ACHN (cell line): ENCODE measurements at places on chromosomes 5 and 9.

DNA sequence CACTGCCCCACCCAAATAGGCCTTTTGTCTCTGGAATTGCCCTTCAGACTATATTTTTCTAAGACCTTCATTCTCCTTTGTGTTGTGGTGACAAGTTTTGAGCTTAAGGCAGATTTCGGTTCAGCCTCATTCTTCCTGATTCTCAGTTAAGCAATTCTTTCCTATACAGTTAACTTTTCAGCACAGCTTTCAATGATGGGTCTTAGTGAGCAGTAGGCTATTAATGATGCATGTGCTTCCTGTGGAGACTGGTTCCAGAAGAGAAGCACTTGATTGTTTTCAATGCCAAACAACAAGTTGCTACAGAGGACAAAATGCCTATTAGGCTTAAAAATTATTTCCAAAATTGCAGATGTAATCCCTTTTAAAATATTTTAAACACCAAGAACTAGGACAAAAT, 47.7 kb upstream of the TLX3 start:
- no peak for DNase-seq

GRCh38 chr9:4098031-4098430, 201.8 kb downstream of the GLIS3 start:
- no peak for DNase-seq

GRCh38 chr5:21806943-21807342, 1046.2 kb downstream of the CDH12 start:
- peak; percentile 73 for DNase-seq

GRCh38 chr9:125202846-125203618, 2.7 kb downstream of the RABEPK start:
- no peak for DNase-seq

DNA sequence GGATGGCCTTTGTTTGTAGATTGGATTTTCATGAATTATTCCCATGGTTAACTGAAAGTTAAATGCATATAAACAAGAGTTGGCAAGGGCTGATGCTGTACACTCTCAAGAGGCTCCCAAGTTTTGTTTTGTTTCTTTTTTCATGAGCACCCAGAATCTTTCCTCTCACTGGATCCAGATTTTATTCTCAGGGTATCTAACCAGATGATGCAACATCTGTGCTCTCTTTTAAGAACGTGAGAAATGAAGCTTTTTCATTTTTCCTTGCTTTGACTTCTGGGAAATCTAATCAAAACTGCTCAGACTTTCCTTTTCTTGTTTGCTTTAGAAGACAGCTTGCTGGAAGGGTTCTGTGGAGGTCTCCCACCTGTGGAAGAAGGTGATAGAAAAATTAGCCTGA, 142.7 kb upstream of the SLC12A2 start:
- no peak for DNase-seq

DNA sequence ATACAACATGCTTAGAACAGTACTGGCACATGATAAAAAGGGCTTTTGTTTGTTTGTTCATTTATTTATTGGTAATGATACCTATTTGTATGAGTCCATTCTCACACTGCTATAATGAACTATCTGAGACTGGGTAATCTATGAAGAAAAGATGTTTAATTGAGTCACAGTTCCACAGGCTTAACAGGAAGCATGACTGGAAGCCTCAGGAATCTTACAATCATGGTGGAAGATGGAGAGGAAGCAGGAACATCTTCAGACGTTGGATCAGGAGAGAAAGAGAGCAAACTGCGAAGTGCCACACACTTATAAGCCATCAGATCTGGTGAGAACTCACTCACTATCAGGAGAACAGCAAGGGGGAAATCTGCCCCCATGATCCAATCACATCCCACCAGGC, 847.7 kb downstream of the CDH18 start:
- DNase-seq, result no peak

GRCh38 chr5:158135682-158136179, 276.8 kb upstream of the CLINT1 start:
- no peak for DNase-seq

DNA sequence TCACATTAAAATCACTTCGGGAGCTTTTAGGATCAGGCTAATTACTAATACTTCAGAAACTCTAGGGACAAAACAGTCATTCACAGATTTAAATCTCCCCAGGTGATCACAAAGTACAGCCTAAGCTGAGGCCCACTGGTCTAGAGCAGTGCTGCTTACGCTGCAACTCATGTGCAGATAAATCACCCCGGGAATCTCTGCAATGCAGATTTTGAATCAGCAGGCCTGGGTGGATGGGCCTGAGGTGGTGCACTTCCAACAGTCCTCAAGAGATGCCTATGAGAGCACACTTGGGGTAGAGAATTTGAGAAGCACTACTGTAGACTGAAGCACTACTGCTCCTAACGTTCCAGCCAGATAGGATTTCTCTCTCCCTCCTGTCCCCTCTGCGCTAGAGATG, 28.4 kb downstream of the CSF1R start:
- no peak for DNase-seq

GRCh38 chr5:108747774-108748400, at the start of gene FER:
TSS of gene FER (plus strand) at chr5:108747897. CDS start at chr5:108798183, 50,286 bp downstream.
- DNase-seq, result peak; percentile 90

DNA sequence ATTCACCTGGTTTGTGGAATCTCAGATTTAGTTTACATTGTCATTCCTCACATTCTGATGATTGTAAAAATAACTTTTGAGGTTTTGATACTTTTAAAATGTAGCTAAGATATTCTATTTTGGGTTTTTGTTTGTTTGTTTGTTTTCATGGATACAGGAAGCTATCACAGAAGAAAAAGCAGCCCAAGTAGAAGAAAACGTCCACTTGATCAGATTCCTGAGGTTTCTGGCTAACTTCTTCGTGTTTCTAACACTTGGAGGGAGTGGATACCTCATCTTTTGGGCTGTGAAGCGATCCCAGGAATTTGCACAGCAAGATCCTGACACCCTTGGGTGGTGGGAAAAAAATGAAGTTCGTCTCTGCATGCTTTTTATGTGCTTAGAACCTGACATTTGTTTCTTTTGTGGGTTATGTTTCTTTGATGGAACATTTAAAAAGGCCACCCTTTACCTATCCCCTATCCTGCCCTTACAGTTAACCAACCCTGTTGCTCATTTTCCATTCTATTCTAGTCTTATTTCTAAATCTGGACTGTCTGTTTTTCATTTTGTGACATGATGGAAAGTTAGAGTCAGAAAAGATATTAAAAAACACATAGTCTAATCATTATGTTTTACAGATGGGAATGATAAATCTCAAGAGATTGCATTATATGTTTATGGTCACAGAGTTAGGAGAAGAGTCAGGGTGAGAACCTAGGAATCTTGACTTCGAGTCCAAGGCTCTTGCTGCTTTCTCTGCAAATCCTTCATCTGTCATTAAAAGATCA, 163.7 kb downstream of the ALDH1A1 start:
- DNase-seq, result no peak
